ENCODE measurements at places on chromosomes 1 and 21.

DNA sequence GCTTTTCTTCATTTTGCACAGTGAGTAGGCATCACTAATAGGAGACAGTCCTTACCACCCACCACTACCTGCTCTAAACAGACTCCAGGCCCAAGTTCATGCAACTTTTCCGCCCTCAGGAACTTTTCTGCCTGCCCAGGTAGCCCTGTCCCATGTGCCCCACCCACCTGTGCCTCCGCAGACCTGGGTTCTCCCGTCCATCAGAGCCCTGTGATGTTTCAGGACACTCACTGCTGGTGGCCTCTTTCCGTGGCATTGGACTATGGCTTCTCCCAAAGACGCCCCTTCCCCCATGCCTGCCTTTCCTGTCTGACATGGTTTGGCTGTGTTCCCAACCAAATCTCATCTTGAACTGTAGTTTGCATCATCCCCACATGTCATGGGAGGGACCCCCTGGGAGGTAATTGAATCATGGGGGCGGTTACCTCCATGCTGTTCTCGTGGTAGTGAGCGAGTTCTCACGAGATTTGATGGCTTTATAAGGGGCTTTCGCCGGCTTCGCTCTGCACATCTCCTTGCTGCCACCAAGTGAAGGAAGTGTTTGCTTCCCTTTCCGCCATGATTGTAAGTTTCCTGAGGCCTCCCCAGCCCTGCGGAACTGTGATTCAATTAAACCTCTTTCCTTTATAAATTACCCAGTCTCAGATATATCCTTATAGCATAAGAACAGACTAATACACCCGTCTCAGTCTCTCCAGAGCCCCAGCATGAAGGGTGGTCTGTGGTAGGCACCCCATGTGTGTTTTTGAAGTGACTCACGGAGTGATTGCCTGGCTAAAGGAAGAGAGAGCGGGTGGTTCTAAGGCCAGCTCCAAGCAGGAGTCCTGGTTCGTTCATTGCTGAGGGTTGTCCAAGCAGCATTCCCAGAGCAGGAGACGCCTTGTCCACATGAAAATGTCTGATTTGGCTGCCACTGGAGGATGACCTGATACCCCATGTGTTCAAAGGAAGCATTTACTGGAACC, 86.0 kb upstream of the ZBTB40 start:
- no peak for DNase-seq

DNA sequence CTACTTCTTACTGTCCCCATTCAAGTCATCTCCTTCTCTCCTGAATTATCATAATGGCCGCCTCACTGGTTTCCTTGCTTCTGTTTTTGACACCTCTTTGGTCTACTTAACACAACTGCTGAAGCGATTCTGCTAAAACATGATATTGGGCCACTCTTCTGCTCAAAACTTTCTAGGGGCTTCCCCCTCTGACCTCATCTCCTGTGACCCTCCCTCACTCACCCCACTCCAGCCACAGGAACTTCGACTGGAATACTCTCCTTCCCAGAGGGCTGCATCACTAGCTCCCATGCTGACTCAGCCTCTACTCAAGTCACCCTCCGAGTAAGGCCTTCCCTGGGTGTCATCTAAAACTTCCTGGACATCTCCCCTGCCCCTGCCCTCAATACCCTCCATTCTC, 35.7 kb downstream of the NRIP1 start:
- no peak for DNase-seq

DNA sequence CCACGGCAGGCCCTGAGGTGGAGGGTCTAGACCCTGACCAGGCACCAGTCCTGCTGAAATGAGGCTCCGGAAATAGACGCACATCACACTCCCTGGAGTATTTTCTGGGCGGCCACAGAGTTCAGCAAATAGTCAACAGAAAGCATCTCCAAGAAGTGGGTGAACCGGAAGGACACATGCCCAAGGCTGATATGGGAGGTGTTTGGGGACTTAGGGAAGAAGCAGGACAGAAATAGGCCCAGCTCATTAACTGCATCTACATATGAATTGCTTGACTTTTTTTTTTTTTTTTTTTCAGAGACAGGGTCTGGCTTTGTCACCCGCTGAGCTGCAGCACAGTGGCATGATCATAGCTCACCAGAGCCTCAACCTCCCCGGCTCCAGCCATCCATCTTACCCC, 36.5 kb upstream of the GPR157 start:
- DNase-seq: no peak

- DNase-seq: no peak
Measured at GRCh38 chr21:36075953-36076352, 6.1 kb downstream of the CBR1 start.

DNA sequence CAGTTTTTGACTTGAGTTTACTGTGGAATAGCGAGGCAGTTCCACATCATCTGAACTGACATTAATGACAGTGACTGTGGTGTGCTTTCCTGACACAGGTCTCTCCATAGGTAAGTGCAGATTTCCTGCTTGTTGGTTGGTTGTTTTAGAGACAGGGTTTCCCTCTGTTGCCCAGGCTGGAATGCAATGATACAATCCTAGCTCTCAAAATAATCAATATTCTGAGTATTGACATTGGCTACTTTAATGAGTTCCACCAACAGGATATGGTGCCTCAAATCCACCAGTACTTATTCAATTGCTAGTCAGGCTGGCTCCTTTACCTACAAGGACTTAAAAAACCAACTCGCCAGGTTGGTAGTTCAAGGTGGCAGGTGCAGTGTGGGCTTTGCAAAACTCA, 63.8 kb downstream of the CLSTN1 start:
- DNase-seq: no peak

- no peak for DNase-seq
Measured at GRCh38 chr1:71494163-71494562, 413.3 kb upstream of the ZRANB2 start.

- no peak for DNase-seq
Measured at GRCh38 chr1:204413170-204413535, 1.5 kb upstream of the PPP1R15B start.
